ENCODE measurements at places on chromosomes 6 and 20.

- DNase-seq, result no peak
Measured at GRCh38 chr20:17304774-17305173, 77.9 kb downstream of the PCSK2 start.

GRCh38 chr6:24183584-24183983 is 57.6 kb downstream of the NRSN1 start:
- no peak for DNase-seq

DNA sequence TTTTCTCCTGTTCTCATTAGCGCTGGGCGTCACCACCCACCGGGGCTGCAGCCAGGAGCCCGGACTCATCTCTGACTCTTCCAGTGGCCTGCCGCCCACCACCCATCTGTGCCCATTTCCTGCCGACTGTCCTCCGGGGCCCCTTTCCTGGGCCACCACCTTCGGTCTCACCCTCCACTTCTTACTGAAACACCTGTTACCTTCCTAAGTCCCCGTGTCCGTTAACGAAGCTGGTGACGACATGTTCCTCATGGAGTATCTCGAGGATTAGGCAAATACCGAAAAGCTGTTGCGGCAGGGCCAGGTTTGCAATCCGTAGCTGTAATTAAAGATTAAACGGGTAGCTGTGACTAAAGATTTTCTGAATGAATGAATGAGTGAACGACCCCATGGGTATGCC is 80.2 kb downstream of the SRC start:
- DNase-seq, result no peak

DNA sequence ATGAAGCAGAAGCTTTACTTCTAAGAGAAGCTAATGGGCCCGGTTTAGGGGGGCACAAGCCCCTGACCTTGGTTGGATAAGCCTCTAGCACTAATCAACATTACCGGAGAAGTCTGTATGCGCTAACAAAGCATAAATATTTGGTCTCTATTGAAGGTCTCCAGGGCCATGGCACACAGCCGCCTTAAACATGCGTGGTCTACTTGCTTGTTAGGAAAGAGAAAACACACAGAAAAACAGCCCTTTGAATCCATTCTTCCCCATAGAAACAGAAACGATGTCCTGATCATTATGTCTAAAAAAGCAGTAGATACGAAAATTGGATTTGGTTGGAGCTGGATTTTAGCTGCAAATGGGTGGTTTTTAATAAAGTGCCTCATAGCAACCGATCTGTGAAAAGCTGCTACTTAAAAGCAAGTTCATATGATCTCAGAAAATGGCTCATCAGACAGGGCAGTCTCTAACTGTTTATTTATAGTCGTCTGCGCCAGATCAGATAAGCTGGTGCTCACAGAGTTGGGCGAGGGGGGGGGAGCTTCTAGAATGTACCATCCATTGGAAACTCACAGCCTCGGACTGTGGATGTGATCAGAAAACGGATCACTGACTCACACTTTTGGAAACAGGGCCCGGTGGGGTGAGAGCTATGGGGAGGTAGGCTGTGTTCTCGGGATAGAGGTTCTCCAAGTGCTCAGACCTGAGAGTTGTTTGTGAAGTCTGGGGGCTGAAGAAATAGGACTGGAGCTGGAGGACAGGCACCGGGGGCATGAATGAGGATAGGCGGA is 35.3 kb upstream of the APCDD1L start:
- DNase-seq, result peak; percentile 47

GRCh38 chr6:135990439-135990838 is 138.9 kb downstream of the PDE7B start:
- DNase-seq, result no peak

- peak; percentile 45 for DNase-seq
Measured at GRCh38 chr6:42714098-42714761, 8.2 kb downstream of the PRPH2 start.

DNA sequence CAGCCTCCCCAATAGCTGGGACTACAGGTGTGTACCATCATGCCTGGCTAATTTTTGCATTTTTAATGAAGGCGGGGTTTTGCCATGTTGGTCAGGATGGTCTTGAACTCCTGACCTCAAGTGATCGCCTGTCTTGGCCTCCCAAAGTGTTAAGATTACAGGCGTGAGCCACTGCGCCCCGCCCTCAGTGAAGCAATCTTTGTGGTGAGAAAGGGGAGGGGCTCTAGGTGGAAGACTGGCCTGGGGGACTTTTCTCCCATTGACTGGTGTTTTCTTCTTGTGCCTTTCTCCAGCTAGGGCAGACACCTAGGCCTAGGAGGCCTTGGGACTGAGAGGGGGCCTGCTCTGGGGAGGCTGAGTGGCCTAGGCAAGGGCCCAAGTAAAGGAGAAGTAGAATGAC is 84.1 kb downstream of the DNAAF9 start:
- DNase-seq, result no peak

GRCh38 chr6:4905826-4906225 is 98.0 kb downstream of the RPP40 start:
- DNase-seq, result no peak

- peak; percentile 50 for DNase-seq
Measured at GRCh38 chr6:158803733-158804143, 15.4 kb downstream of the EZR start.

DNA sequence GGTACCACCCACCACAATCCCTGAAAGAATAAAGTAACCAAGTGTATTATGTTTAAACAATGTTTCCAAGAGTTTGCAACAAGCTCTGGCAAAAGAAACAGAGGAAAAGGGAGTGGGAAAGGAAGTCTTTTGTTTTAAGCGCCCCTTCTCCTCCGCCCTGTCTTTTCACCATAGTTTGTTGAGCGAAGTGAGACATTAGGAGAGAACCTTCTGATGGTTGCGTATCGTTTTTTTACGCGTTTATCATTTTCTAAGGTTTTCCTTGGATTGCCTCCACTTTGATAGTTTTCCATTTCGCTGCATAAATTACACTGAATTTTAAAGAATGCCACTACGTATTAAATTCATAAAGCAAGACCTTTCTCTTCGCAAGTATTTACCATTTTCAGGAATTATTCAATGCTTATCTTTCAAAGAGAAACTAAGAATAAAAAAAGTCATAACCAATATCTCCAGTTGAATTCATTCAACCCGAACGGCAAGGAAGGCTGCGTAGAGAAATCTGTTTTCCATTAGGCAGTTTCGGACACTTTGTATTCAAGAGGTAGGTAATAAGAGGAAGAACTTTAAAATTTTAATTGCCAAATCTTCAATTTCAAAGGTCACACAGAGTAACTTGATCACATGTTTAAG is 920 bp upstream of the EPHA7 start:
- no peak for DNase-seq

GRCh38 chr6:116461331-116461931 is at the start of gene CALHM6:
Gene CALHM6, plus strand, starts transcription at chr6:116461375. Its CDS starts 555 bp downstream, at chr6:116461930.
- no peak for DNase-seq

DNA sequence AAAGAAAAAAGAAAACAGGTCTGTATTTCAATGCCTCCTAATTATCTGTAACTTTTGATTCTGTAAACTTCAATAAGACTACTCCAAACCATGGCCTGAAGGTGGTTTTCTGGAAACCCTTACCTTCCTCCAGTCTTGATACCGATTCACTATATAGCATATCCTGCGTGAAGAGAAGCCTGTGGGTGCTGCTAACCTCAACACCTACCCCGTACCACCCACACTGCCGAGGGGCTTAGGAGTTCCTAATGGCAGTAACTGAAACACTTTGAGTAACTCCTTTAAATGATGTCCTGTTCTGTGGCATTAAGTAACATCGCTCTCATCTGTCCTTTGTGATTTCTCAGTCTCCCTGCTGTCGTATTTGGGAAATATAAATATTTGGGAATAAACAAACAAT is 104.5 kb upstream of the CARMIL1 start:
- no peak for DNase-seq

- DNase-seq, result no peak
Measured at GRCh38 chr20:51303731-51304670, 238.5 kb downstream of the NFATC2 start.

- no peak for DNase-seq
Measured at GRCh38 chr6:7818257-7819214, 92.1 kb downstream of the TXNDC5 start.

- no peak for DNase-seq
Measured at GRCh38 chr6:43047998-43048397, 5.7 kb downstream of the CUL7 start.

DNA sequence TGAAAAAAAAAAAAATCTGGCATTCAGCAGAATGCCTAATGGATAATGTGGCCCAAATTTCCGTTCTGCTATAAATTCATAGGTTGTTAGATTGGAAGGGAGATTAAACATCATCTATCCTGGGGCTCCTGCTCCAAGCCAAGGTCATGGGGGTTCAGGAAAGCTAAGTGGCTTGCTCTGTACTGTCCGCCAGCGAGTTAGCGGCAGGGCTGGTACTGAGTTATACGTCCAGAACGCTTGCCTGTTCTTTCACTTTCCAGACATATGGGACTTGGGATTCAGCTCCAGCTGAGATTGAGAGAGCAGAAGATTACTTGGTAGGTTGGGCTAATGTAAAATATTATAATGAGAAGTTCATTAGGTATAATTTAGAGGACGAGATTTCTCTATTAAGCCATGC is 858 bp downstream of the RWDD1 start:
- DNase-seq, result peak; percentile 65

GRCh38 chr6:3037638-3038365 is 30.5 kb upstream of the RIPK1 start:
- peak; percentile 22 for DNase-seq

GRCh38 chr6:2935566-2936291 is 32.6 kb upstream of the SERPINB9 start:
- DNase-seq, result no peak

GRCh38 chr6:16305788-16306187 is 67.4 kb downstream of the GMPR start:
- DNase-seq, result no peak

DNA sequence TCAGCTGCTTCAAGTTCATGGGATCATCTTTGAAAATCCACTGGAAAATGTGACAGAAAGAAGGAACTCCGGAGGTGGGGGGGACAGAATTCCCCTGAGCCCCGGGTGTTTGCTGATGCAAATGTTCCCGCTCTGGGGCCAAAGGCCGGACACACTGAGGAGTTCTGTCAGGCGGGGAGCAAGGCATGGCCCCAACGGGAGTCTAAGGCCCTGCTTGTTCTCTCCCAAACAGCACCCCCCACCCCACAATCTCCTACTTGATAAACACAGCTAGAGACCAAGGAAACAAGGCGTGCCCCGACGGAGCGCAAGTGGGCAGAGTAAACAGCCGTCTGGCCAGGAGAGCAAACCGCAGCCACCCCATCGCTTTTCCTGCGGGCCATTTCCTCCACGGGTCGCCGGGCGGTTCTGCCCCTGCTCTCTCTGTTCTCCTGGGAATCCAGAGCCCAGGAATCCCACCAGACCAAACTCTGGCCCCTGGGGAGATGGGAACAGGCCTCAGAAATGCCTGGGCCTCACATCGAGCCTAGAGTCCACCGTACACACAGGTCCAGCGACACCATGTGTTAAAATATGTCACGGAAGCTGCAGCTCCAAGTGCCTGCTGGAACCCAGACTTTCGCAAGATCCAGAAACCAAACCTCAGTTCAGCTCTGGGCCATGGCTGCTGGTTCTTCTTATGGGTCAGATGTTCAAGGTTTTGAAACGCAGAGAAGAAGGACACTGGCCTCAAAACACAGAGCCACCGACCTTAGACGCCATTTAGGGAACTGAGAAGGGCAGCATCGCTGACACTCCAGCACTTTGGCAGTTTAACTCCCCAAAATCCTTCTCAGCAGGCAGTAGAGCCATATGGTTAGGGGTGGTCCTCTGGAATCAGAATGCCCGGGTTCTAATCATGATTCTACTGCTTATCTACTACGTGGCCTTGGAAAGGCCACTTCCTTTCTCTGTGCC is 104.2 kb downstream of the PREX1 start:
- DNase-seq, result peak; percentile 83

DNA sequence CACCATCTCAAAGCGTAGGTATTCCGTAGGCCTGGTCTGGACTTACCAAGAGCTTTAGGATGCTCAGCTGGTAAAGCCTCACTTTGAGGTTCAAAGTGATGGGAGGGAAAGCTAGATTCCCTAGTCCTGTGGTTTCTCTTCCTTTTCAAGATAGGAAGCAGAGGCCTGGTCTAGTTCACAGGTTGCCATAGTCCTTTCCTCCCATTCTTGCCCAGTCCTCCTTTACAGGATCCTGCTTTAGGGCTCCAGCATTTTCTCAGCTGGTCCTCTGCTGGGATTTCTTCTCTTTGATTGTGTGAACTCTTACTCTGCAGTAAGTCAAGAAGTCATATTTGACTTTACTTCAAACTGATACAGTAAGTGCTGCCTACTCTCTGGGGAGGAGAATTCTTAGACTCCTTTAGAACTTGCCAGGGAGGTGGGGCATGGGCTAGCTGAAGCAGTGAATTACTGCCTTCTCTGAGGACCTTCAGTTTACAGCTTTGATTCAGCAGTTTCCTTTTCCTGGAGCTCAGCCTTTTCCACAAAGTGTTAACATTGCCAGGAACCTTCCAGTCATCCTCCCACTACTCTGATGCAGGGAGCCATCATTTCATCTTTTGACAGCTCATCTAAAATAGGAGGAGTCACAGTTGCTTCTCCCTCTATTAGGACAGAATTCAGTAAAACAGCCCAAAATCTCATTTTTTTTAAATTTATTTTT is 42.8 kb upstream of the PLCG1 start:
- DNase-seq, result peak; percentile 43

GRCh38 chr6:37906121-37906520 is 86.6 kb downstream of the ZFAND3 start:
- DNase-seq, result peak; percentile 2

GRCh38 chr20:55174635-55175034 is 699.2 kb downstream of the DOK5 start:
- DNase-seq, result no peak

GRCh38 chr20:60011512-60012507 is 53.6 kb downstream of the CDH26 start:
- no peak for DNase-seq

DNA sequence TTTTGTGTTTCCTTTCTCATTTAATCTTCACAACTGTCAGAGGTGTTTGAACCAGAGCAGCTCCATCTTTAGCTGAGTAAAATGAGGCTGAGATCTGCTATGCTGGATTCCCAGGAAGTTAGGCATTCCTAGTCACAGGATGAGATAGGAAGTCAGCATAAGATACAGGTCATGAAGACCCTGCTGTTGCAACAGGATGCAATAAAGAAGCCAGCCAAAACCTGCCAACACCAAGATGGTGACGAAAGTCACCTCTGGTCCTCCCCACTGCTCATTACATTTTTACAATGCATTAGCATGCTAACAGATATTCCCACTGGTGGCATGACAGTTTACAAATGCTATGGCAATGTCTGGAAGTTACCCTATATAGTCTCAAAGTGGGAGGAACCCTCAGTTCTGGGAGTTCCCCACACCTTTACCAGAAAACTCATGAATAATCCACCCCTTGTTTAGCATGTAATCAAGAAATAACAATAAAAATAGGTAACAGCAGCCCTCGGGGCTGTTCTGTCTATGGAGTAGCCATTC is 262.2 kb upstream of the FERMT1 start:
- no peak for DNase-seq

- peak; percentile 61 for DNase-seq
Measured at GRCh38 chr20:63519668-63520503, 679 bp upstream of the PPDPF start.
